Effector memory CD8-positive, alpha-beta T cell (primary cell): ENCODE measurements at places on chromosomes 2 and 18.

- H3K27ac ChIP-seq = no peak overlapping the region
- DNase-seq = no peak
- peaks cover 10% of the 10 kb centered on the region for H3K4me1 ChIP-seq
- peaks cover 7% of the 10 kb centered on the region for H3K36me3 ChIP-seq
- H3K4me3 ChIP-seq = peak overlapping the region; percentile 37
- peaks cover 84% of the 10 kb centered on the region for H3K27me3 ChIP-seq
Observed at GRCh38 chr2:232522623-232523401, 2.6 kb downstream of the PRSS56 start.

DNA sequence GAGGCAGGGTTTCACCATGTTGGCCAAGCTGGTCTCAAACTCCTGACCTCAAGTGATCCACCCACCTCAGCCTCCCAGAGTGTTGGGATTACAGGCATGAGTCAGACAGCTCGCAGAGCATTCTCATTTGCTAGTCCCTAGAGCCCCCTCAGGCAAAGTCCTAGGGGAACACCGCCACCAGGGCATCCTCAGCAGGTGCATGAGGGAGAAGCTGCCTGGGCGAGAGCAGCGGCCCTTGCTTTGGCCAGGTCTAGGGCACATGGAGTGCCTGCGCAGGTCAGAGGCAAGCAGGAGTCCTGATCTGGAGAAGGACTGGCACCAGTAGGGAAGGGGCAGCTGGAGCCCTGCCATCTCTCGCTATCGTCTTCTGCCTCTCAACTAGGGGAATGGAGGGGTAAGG is 32.4 kb downstream of the NGEF start:
- H3K27ac ChIP-seq = no peak overlapping the region
- no peak for DNase-seq
- H3K27me3 ChIP-seq = peaks cover 48% of the 10 kb centered on the region
- H3K4me1 ChIP-seq = no peaks in the 10 kb centered on the region

GRCh38 chr18:40380686-40381439 is 1574.2 kb upstream of the PIK3C3 start:
- H3K27me3 ChIP-seq = no peaks in the 10 kb centered on the region
- no peak overlapping the region for H3K4me3 ChIP-seq
- H3K4me1 ChIP-seq = no peaks in the 10 kb centered on the region
- no peak for DNase-seq

GRCh38 chr2:191959209-191959608 is 112.3 kb upstream of the CAVIN2 start:
- no peaks in the 10 kb centered on the region for H3K36me3 ChIP-seq
- no peak overlapping the region for H3K27ac ChIP-seq
- H3K27me3 ChIP-seq = peaks cover 18% of the 10 kb centered on the region
- H3K4me1 ChIP-seq = no peaks in the 10 kb centered on the region
- no peak for DNase-seq
- no peak overlapping the region for H3K4me3 ChIP-seq

DNA sequence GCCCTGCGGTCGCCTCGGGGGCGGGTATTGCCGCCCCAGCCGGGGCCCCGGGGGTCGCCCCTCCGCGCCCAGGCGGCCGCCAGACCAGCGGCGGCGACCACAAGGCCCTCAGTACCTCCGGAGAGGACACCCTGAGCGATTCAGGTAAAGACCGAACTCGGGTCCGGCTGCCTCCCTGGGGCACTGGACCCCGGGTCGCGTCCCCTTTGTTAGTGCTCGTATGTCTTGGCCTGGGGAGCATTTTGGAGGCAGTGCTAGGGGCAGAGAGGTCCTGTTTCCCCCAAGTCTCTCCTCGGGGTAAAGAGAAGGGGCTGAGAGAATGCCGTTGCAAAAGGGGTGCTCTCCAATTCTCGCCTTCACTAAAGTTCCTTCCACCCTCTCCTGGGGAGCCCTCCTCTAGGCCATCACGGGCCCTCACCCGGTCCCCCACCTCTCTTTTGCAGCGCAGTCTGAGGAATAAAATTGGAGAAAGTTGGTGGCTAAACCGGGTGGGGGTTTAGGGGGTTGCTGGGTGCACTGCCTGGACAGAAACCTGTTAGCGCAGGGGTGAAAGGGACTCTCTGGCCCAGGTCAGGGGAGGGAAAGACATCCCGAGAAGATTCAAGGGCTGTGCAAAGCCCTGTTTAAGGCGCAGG is 2.5 kb downstream of the MYCN start:
- peaks cover 68% of the 10 kb centered on the region for H3K27me3 ChIP-seq
- H3K4me1 ChIP-seq = peaks cover 7% of the 10 kb centered on the region
- DNase-seq = no peak
- no peak overlapping the region for H3K4me3 ChIP-seq

GRCh38 chr2:5263291-5263690 is 428.9 kb upstream of the SOX11 start:
- no peak for DNase-seq
- no peak overlapping the region for H3K27ac ChIP-seq
- no peaks in the 10 kb centered on the region for H3K27me3 ChIP-seq
- H3K4me1 ChIP-seq = no peaks in the 10 kb centered on the region
- H3K36me3 ChIP-seq = no peaks in the 10 kb centered on the region
- no peak overlapping the region for H3K4me3 ChIP-seq

- H3K4me1 ChIP-seq = peaks cover 10% of the 10 kb centered on the region
- H3K27me3 ChIP-seq = no peaks in the 10 kb centered on the region
- H3K27ac ChIP-seq = peak overlapping the region; percentile 41
- no peaks in the 10 kb centered on the region for H3K36me3 ChIP-seq
Observed at GRCh38 chr2:111100765-111101162, 19.9 kb upstream of the BCL2L11 start.

DNA sequence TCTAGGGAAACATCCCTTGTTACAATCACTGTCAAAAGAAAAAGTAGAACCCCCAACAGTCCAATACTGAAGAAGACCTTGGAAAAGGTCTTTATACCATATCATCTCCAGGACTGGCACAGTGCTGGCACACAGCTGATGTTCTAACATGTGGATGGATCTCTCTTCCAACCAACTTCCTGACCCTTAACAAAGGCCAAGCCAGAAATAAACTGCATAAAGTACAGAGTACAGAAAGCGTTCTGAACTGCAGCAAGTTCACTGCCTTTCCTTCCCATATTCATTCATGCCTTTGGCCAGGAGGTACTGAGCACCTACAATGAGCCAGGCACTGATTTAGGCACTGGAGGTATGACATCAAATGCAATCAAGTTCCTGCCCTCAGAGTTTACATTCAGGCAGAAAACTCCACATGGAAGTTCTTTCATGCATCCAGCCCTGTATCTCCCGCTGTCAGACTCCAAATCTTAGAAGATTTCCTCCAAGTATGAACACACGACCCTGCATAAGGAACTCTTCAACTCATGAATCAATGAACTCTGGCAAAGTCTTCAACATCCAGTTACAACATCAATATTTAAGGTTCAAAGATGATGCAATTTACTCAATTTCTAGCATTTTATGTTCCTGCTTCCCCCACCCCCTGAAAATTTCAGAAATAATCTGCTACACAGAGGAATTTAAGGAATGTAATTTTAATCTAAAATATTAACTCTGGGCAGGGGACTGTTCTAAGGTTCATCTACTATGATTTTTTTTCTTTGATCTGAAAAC is 33.8 kb downstream of the ACVR1 start:
- DNase-seq = no peak
- no peak overlapping the region for H3K27ac ChIP-seq
- no peaks in the 10 kb centered on the region for H3K36me3 ChIP-seq
- no peak overlapping the region for H3K4me3 ChIP-seq
- no peaks in the 10 kb centered on the region for H3K27me3 ChIP-seq

- H3K4me3 ChIP-seq = no peak overlapping the region
- no peak overlapping the region for H3K27ac ChIP-seq
- peaks cover 14% of the 10 kb centered on the region for H3K4me1 ChIP-seq
- no peak for DNase-seq
- peaks cover 91% of the 10 kb centered on the region for H3K36me3 ChIP-seq
Observed at GRCh38 chr2:85635636-85636035, 19.6 kb downstream of the USP39 start.

DNA sequence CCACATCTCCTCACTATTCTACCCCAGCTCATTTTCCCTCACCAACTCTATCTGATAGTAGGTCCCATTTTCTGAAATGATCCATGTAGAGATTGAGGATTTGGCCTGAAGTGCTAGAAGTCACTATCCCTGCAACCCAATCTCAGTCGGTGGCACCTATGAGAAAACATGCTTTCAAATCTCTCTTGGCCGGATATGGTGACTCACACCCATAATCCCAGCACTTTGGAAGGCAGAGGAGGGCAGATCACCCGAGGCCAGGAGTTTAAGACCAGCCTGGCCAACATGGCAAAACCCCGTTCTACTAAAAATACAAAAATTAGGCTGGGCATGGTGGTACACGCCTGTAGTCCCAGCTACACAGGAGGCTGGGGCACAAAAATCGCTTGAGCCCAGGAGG is 19.1 kb upstream of the MARCHF4 start:
- H3K4me3 ChIP-seq = no peak overlapping the region
- no peaks in the 10 kb centered on the region for H3K36me3 ChIP-seq
- peaks cover 22% of the 10 kb centered on the region for H3K27me3 ChIP-seq
- H3K4me1 ChIP-seq = peaks cover 10% of the 10 kb centered on the region
- H3K27ac ChIP-seq = no peak overlapping the region
- DNase-seq = no peak

DNA sequence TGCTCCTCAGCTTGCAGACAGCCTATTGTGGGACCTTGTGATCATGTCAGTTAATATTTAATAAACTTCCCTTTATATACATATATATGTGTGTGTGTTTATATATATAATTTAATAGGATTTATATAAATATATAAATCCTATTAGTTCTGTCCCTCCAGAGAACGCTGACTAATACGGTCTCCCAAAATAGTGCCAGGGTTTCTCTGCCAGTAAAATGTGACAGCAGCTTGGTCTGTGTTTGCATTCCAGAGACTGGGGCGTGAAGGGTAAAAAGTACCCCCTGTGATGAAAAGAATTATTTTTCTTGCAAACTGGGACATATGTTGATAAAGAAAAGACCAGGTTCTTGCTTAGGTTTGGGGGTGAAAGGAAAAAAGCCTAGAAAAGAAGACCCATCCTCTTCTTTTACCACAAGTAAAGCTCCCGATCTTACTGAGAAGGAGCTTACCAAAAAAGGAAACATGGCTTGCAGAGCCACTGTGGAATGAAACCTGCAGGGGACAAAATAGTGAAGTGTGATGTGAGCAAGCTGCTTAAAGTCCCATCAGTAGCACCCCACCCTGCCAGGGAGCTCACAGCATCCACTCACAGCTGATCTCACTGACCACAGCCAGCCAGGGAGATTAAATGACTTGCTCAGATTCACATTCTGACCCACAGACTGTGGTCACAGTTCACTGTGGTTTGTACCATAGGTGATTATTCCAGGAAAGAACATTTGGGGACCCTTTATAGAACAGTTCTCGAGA is 110.9 kb upstream of the RMP24 start:
- no peak for DNase-seq
- H3K4me3 ChIP-seq = no peak overlapping the region
- no peaks in the 10 kb centered on the region for H3K36me3 ChIP-seq
- H3K4me1 ChIP-seq = no peaks in the 10 kb centered on the region

DNA sequence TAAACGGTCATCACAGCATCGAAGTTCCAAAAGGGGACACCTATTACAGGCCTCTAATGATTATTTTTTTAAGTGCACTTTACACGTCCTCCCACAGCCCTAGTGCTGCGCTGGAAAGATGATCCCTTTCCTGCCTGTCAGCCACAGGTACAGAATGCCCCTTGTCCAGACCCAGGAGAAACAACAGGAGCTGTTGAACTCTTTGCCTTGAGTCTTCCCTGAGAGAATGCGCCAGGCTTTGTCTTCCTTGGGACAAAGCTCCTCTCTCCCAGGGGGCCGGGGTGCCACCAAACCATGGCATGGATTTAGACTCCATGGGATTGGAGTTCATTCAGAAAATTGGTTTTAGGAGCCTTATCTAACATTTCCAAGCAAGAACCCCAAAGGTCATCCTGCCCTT is 319.0 kb upstream of the SOX11 start:
- no peaks in the 10 kb centered on the region for H3K4me1 ChIP-seq
- H3K27ac ChIP-seq = no peak overlapping the region
- H3K4me3 ChIP-seq = no peak overlapping the region
- no peak for DNase-seq

DNA sequence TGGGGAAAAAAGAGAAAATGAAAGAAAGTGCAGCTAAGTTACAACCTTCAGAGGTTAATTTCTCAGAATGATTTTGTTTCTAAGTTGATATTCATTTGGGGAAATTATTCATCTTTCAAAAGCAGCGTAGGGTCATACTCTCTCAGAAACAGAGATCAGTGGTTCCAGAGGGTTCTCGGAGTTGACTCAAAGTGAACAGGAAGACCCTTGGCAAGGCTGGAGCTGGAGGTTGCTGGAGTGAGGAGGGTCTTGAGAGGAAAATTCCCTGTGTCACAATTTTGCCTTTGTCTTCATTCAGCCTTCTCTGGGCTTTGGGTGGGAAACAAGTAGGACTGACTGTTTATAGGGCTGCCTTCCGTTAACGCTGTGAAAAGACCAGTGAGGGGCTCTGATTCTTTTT is 168.2 kb downstream of the ICOS start:
- H3K4me1 ChIP-seq = peaks cover 15% of the 10 kb centered on the region
- no peaks in the 10 kb centered on the region for H3K36me3 ChIP-seq
- H3K4me3 ChIP-seq = no peak overlapping the region
- H3K27ac ChIP-seq = no peak overlapping the region
- DNase-seq = no peak
- H3K27me3 ChIP-seq = peaks cover 24% of the 10 kb centered on the region

GRCh38 chr2:161961061-161961460 is 113.0 kb downstream of the DPP4 start:
- no peaks in the 10 kb centered on the region for H3K27me3 ChIP-seq
- no peak overlapping the region for H3K4me3 ChIP-seq
- H3K27ac ChIP-seq = no peak overlapping the region
- H3K36me3 ChIP-seq = no peaks in the 10 kb centered on the region
- no peak for DNase-seq

DNA sequence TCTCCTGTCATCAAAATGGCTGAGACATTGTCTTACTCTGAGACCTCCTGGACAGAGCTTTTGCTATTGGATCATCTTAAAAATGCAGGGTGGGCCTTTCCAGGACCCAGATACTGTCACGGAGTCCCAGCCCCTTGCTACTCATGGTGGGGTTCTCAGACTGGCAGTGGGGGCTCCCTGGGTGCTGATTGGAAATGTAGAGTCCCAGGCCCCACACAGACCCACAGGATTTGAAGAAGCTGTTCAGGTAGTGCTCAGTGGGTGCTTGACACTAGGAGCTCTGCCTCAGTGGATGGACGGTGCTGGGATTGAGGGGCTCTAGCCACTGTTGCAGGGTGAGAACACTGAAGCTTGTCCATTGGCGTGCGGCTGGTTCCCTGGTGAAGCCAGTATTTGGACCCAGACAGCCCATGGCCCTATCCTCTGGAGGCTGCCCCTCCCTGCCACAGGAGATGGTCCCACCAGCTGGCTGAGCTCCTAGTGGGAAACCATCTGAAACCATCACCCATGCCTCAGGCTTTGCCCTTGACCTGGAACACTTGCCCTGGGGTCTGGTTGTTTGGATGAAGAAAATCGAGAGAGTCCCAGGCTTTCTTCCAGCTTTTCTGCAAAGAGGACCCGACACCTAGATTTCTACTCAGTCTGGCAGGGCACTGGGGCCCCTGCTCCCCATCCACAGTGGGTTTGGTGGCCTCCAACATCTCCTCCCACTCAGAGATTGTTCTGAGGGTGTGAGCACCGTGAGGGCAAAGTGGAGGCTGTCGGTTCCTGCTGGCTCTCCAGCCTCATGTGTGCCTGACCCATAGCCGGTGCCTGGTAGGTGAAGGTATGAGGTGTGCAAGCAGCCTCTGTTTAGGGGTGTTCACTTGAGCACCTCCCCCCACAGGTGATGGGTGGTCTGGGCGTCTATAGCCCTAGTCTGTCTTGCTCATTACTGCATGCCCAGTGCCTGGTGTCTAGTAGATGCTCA is 30.1 kb downstream of the MROH2A start:
- no peaks in the 10 kb centered on the region for H3K4me1 ChIP-seq
- no peaks in the 10 kb centered on the region for H3K36me3 ChIP-seq
- peaks cover 79% of the 10 kb centered on the region for H3K27me3 ChIP-seq
- no peak overlapping the region for H3K4me3 ChIP-seq
